Stimulated activated CD4-positive, alpha-beta T cell treated with anti-CD3 and anti-CD28 coated beads, TNF-alpha, amount 100 ng/mL, for 48 hours (primary cell): ENCODE measurements at places on chromosomes 4 and X.

GRCh38 chr4:57363346-57363745 is 253.2 kb upstream of the IGFBP7 start:
- DNase-seq, result no peak

GRCh38 chrX:57104406-57104805 is 16.9 kb downstream of the SPIN2B start:
- no peak for DNase-seq

- DNase-seq, result no peak
Measured at GRCh38 chr4:38939165-38939564, 71.6 kb downstream of the FAM114A1 start.

DNA sequence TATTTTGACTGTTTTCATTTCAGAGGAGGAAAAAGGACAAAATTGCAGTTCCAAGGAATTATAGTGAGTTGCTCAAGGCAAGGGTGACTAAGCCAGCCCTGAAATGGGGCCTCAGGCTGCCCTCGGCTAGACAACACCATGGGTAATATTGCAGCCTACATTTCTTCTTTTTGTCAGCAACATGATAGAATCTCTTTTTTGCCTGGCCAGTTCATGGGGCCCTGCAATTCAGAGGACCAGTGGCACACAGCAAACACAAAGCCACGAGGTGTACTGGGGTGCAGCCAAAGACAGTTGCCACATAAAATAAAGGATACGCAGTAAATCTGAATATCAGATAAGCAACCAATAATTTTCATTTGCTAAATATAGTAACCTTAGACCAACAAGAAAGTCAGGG is 41.8 kb downstream of the RBM47 start:
- no peak for DNase-seq

- no peak for DNase-seq
Measured at GRCh38 chr4:74190919-74191397, 33.0 kb downstream of the MTHFD2L start.

GRCh38 chr4:143294310-143294709 is 42.4 kb upstream of the GAB1 start:
- no peak for DNase-seq

DNA sequence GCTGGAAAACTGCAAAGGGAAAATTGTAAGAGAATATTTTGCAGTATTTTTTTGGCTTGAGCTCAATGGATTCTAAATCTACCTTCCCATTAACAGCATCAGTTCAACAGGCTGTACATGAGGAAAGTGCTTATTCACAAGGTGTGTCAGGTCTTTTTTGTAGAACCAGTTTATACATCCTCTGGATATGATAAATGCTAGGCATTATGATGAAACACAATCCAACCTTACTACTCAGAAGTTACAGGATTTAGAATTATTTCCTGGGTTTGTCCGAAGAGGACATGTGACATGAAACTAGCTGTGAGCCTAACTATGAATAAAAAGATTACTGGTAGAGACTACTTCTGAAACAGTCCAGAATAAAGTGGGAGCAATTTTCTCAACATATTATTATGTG is 49.5 kb downstream of the ATXN3L start:
- no peak for DNase-seq

- DNase-seq, result no peak
Measured at GRCh38 chr4:83364312-83364711, 29.7 kb upstream of the HPSE start.

GRCh38 chr4:96248225-96248624 is 408.3 kb downstream of the PDHA2 start:
- no peak for DNase-seq

DNA sequence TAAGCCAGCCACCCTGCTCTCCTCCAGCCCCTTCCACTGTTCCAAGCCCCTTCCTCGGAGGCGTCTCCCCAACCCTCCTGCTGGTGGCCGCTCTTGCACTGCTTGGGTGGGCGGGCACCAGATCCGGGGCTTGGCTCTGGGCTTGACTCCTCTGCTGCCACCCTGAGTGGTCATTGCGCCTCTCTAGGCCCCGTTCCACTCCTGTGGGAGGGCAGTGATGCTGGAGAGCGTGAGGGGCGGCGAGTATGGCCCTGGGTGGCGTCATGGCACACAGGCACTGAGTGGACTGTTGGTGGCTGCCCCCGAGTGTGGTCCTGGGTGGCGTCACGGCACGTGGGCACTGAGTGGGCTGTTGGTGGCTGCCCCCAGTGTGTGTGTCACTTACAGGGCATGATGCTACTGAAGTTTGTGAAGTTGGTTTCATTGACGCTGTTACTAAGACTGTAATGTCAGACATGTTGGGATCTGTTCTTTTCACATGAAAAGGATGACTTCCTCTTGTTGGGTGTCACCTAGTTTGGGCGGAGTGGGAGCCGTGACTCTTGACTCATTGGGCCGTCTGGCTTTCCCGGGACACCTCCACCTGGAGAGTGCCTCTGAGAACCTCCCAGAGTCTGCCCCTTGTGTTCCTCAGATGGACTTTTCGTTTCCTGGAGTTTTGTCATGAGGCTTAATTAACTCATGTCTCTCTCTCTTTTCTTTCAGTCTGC is 55.9 kb upstream of the HGFAC start:
- no peak for DNase-seq

DNA sequence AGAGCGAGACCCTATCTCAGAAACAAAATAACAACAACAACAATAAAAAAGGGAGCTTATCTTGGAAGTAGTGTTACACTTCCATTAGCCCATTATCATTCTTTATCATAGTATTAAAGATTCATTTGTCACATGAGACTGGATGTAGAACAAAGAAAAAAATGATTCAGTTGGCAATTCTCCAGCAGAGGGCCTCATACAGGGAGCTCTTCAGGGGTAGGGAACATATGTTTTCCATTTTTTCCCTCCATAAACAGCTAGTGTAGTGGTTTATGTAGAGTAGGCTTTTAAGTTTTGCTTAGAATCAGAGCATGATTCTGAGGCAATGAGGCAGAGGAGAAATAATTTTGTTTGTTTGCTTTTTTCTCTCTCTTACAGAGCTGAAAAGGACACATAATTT is 5.8 kb downstream of the CPE start:
- DNase-seq, result no peak

GRCh38 chrX:49287665-49288064 is 15.8 kb upstream of the GAGE10 start:
- no peak for DNase-seq

DNA sequence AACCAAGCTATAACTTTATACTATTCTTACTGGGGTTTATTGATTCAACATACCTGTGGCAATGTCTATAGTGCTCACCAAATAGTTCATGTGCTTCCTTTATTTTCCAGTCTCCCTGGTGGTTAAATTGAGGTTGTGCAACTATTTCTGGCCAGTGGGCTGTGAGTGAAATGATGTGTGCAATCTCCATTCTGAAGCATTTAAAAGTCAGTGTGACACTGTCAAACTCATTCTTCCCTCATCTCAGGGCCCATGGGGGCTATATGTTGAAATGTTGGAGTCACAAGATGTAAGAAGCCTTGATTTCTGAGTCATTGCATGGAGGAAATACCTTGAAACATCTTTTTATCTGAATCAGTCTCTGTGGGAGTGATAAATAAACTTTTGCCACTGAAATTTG is 414.3 kb upstream of the RPS6KA3 start:
- DNase-seq, result no peak

DNA sequence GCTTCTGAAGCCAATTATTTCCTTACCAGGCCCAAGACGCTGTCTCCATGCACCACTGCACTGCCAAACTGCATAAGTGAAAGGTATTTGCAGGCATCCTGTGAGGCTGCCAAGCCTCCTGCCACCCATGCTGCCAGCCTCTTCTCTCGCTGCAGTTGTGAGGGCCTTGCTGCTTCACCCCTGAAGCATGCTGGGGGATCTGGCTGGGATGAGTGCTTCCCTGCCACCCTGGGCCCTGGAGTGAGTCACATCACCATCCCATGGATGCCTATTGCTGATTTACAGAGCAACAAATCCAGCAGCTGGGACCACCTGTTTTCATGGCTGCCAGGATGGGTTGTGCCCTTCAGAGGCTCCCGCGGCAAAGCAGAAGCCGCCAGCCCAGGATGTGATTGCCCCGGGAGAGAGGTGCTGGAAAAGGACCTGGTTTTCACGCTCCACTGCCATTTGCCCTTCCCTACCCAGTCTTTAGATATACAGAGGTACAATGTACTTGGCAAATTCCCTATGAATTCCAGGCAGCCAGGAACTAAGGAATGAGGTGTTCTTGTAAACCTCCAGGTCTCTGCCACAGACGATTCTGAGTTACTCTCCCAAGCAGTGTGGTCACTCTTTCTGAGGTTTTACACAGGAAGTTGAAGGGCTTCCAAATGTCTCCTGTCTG is 41.5 kb upstream of the PTCHD1 start:
- DNase-seq, result no peak
